Mesenteric fat pad (tissue), 1 donor: ENCODE measurements at places on chromosomes 11 and 22.

- DNase-seq: peak; percentile 49
Observed at GRCh38 chr11:126502982-126503381, 147.5 kb downstream of the ST3GAL4 start.

GRCh38 chr11:62048100-62048499 is 75.7 kb upstream of the INCENP start:
- DNase-seq: no peak

GRCh38 chr22:48222742-48223487 is 1460.5 kb downstream of the TBC1D22A start:
- peak; percentile 72 for DNase-seq

DNA sequence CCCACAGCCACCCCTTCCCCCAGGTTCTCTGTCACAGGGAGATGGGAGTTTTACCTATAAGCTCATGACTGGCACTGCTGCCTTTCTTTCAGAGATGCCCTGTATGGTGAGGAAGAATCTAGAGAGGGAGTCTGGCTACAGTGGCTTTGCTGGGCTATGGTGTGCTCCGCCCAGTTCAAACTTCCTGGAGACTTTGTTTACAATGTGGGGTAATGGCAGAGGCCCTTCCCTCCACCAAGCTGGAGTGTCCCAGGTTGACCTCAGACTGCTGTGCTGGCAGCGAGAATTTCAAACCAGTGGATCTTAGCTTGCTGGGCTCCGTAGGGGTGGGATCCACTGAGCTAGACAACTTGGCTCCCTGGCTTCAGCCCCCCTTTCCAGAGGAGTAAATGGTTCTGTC is 143.5 kb downstream of the MSANTD4 start:
- no peak for DNase-seq

GRCh38 chr11:79493555-79494171 is 52.8 kb upstream of the TENM4 start:
- no peak for DNase-seq

GRCh38 chr11:36280531-36280930 is 8.7 kb downstream of the COMMD9 start:
- DNase-seq: no peak

GRCh38 chr11:88292171-88292843 is 45.2 kb downstream of the CTSC start:
- no peak for DNase-seq

GRCh38 chr11:76566811-76567210 is 103.7 kb downstream of the LRRC32 start:
- DNase-seq: no peak

- no peak for DNase-seq
Observed at GRCh38 chr11:116334596-116334995, 438.2 kb downstream of the BUD13 start.

- DNase-seq: no peak
Observed at GRCh38 chr11:3879967-3880542, 24.6 kb downstream of the STIM1 start.

- DNase-seq: no peak
Observed at GRCh38 chr11:115462004-115462541, 42.1 kb downstream of the CADM1 start.

DNA sequence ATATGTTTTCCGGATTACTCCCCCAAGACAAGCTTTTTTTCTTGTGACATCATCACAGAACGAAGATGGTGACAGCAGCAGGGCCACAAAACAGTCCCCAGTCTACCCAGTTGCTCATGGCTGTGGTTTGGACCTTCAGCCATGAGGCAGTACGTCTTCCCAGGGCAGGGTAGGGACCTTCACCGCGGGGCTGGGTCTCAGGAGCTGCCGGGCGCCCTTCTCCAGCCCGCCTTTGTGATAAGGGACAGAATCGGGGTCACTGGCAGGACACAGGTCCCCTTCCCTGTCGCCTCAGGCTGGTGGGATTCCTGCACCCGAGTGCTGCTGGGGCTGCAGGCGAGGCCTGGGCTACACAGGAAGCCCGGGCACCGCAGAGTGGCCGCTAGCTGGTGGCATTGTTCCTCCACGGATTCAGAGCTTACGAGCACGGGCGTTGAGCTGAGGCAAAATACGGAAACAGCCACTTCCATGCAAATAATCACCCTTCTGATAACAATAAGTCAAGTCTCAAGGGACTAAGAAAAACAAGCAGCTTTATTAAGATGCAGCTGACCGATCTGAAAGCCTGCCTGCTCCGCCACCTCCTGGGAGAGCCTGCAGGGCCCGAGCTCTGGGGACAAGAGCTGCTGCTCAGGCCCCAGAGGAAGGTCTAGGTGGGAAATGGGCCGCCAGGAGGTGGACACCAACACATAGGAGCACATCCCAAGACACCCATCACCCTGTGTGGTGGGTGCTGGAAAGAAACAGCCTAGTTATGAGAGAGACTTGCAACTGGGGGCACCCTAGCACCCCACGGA is 12.3 kb downstream of the TBX1 start:
- no peak for DNase-seq

DNA sequence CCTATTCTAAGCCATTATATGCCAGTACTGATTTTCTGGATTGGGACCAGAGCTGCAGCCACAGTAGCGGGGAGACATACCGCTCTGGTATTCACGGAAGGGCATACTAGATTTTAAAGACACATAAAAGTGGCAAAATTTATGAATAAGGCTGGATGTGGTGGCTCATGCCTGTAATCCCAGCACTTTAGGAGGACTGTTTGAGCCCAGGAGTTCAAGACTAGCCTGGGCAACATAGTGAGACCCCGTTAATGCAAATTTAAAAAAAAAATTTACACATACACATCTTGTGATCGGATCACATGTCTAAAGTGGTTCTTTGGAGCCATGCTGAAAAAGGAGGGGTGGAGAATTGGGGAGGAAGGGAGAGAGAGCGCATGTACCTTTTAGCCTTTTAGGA is 9.0 kb downstream of the RPL27A start:
- peak; percentile 49 for DNase-seq

- no peak for DNase-seq
Observed at GRCh38 chr11:44709966-44710365, 16.8 kb upstream of the TSPAN18 start.

DNA sequence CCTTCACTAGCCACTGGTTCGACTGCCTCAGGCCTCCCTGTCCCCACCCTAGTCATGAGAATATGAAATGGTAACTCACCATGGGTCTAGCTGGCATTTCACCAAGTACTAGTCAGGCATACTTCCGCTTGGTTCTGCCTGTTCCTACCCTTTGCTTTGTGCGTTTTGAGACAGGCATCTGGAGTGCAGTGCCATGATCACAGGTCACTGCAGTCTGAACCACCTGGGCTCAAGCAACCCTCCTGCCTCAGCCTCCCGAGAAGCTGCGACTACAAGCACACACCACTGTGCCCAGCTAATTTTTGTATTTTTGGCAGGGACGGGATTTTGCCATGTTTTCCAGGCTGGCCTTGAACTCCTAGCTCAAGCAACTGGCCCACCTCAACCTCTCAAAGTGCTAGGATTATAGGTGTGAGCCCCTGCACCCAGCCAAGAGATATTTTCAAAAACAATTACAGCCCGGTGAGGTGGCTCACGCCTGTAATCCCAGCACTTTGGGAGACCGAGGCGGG is 14.1 kb downstream of the HRAS start:
- DNase-seq: no peak

DNA sequence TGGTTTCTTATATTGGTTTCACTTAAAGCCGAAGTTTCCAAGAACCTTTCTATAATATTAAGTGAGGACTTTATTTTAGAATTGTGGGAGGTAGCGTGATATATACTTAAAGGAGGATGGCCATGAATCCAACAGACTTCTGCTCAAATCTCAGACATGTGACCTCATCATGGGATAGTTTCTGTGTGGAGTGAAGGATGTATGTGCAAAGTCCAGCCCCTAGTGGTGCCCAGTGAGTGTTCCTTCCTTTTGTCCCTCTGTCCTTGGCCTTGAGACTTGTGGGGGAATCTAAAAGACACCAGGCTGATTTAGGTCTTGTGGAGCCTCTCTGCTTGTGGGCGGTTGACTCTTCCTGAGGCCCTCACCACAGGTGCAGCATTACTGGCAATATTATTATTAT is 43.7 kb downstream of the BARX2 start:
- DNase-seq: no peak

GRCh38 chr11:84230402-84230801 is 944.2 kb upstream of the CCDC90B start:
- DNase-seq: no peak

GRCh38 chr22:42792909-42793847 is 63.9 kb downstream of the ARFGAP3 start:
- peak; percentile 87 for DNase-seq

- no peak for DNase-seq
Observed at GRCh38 chr11:96276836-96277235, 66.2 kb downstream of the MAML2 start.
